ENCODE measurements at places on chromosomes 6 and 20.
A peak's percentile ranks its signal among the peaks of the same experiment; 100 is the strongest.

GRCh38 chr6:144418959-144419545, 133.9 kb downstream of the UTRN start:
- DNase-seq = no peak

- DNase-seq = no peak
Measured at GRCh38 chr20:52619671-52620070, 352.5 kb upstream of the TSHZ2 start.

GRCh38 chr6:13917141-13917540, 7.6 kb upstream of the RNF182 start:
- DNase-seq = no peak

DNA sequence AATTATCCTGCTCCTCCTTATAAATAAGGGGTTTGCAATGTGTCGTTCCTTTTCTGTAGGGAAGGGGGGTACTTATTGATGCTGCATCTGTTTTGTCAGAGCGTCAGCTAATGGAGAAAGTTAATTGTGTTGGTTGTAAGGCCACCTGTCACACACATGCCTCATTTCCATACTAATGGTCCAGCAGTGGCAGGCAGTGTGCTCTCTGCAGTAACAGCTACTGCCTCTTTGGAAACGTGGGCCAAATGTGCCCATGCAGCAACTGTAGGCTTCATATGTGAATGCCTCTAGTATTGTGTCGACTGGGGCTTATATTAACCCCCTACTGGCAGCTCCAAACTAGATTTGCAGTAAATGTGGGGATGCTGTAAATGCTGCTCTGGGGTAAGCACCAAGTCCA, 56.3 kb upstream of the OLIG3 start:
- no peak for DNase-seq

GRCh38 chr6:123053602-123054225, 57.7 kb downstream of the CLVS2 start:
- no peak for DNase-seq

GRCh38 chr20:56810141-56810540, 181.0 kb downstream of the TFAP2C start:
- DNase-seq = no peak

DNA sequence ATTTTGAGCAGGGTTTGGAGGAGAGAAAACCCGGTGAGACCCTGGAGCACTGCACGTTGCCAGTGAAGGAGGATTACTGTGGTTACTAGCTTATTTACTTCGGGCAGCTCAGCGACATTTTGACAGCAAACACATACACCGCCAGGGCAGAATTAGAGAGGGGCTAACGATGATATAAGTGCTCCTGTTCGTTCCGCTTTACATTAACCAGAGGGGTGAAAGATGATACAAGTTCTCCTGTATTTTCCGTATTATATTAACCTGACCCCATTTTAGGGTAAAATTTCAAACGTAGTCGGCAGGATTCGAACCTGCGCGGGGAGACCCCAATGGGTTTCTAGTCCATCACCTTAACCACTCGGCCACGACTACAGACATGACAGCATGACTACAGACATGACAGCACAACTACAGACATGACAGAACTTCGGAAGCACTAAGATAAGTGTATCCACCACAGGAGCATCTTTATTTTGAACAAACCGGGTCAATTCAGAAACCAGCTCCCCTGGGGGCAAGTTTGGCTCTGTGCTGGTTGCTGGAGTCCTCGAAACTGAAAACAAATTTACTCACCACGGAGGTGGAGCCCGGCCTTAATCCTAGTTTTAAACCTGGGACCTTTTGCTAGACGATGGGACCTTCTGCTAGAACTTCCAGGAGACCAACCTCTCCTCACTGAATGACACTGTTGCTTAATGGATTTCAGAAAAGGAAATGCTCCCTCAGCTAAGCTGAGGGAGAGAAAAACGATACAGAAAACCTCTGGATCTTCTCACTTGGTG, 80.4 kb upstream of the ZNF184 start:
- no peak for DNase-seq

- peak; percentile 71 for DNase-seq
Measured at GRCh38 chr6:141580988-141581552, 551.7 kb upstream of the GJE1 start.

DNA sequence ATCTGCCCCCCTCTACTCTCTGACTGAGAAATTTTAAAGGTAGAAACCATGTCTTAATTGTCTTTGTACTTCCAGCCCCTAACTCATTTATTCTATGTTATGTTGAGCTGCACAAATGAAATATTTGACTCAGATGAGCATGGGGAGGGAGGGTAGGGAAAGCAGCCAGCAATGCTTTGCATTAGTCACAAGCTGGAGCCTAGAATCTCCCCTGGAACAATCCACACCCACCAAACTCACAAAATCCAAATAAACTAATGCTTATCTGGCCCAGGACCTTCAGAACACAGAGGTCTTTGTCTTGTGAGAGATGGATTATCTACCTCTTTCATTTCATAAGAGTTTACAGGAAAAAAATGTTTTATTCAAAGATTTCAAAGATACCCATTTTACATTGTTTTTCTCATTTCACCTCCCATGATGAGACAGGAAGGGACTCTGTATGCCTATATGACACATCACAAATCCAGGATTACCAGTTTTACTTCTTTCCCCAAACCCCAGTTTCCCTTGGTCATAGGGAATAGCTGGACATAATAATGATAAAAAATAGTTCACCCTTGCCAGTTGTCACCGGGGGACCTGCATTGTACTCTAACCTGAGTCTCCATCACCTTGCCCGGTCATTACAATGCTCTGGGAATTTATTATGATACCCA, 466.9 kb downstream of the KIF16B start:
- DNase-seq = peak; percentile 51

- no peak for DNase-seq
Measured at GRCh38 chr6:51568771-51569170, 518.6 kb downstream of the PKHD1 start.

DNA sequence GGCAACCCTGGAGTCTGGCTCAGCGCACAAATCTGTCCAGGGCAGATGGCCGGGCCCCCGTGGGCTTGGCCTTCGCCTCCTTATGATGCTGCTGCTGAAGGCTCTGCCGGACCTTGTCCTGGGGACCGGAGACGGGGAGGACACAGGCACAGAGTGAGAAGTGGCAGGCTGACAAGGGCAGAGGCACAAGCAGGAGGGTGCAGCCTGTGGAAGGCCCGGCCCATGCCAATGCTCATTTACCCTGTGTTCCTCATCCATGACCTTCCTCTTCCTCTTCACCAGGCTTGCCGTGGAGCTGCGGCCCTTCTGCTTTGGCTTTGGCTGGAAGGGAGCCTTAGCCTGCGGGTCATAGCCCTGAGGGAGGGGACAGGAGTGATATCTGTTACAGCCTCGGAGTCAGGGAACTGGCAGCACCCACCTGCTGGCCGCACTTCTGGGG, 2.4 kb downstream of the B3GALT4 start:
- no peak for DNase-seq

DNA sequence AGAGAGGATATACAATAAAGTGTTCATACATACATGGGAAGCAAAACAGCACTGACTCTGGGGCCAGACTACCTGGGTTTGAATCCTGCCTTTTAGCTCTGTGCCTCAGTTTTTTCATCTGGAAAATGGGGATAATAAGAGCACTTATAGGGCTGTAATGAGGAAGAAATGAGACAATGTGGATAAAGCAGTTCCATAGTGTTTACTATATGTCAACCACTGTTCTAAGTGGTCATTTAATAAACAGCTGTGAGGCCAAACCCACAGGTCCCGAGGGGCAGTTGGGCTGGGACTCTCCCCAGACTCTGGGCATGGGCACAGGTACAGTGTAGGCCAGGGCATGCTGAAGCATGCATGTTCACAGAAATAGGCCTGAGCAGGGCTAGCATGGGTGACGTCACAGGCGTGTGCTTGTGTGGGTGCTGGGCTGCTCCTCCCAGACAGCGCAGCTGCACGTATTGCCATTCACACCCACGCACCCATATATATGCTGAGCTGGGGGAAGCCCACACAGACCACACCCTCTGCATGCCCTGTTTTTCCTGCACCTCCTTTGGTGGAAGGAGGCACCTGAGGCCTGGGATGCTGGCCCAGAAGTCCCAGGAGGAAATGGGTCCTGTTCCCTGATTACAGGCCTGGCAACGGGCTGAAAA, 3.5 kb upstream of the PLCG1 start:
- DNase-seq = no peak

DNA sequence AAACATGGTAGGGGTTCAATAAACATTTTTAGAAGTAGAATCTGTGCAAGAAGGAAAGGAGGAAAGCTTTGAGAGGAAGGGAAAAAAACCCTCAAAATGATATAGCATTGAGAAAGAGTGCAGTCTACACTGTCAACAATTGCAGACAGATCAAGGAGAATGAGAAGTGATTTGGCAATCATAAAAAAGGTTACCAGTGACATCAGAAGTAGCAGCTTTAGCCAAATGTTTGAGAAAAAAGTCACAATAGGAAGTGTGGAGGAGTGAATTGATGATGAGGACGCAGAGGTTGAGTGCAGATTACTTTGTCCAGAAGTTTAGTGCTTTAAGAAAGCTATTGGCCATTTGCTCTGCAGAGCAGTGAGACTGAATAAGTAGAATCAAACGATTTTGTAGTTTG, 155.0 kb downstream of the GJA1 start:
- DNase-seq = no peak

- DNase-seq = no peak
Measured at GRCh38 chr20:48765359-48765758, 62.4 kb downstream of the PREX1 start.

DNA sequence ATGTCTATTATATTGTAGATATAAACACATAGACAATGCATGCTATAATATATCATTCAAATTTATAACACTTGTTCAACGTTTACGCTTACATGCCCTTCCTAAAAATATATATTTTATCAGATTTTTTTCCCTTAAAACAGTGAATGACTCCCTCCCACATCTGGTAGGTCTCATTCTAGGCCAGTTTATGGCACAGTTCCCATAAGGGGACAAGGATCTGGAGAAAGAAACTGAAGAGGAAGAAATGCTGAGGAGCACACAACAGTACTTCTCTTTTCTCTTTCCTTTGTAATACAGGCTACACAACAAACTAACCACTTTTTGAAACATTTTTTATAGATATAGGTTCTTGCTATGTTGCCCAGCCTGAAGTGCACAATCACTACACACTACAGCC, 48.6 kb upstream of the RCAN2 start:
- DNase-seq = no peak

GRCh38 chr6:166567107-166567506, 19.4 kb downstream of the RAMACL start:
- peak; percentile 89 for DNase-seq

DNA sequence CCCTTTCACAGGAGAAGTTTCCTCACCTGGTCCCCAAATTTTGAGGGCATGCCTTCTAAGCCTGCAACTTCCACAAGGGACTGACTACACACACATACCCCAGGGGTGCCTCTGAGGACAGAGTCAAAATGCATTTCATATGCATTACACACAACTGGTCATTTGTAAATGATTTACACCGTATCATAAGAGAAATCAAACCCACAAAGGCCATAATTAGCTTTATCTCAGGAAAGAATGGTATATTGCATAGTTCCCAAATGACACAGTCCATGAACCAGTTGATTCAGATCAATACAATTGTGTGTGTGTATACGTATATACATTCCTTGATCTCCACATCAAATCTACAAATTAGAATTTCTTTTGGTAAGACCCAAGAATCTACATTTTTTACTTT, 203.3 kb upstream of the PRDM1 start:
- DNase-seq = no peak

- DNase-seq = no peak
Measured at GRCh38 chr6:37277001-37277409, 19.1 kb upstream of the TMEM217 start.

DNA sequence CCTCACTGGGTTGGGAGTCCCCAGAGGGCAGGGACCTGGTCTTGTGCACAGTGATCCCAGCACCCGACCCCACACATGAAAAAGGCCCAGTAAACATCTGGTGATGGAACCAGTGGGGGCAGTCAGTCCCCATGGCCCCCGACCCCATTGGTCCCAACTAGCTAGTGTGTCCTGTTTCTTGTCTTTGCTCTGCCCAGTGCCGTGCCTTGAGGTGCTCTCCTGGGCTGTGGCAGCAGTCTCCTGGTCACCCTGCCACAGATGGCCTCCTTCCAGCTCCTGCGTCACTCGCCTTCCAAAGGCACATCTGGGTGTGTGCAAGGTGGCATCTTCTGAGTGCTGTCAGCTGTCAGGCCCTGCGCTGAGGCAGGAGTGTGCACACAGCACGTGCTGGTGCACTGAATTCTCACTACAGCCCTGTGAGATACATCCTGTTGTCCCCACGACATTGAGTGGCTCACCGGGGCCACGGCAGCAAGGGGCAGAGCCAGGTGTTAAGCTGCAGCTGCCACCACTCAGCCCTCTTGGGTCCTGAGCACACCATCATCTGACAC, 3.9 kb downstream of the NPEPL1 start:
- DNase-seq = no peak

- no peak for DNase-seq
Measured at GRCh38 chr6:74050921-74051320, 354.9 kb downstream of the CD109 start.

DNA sequence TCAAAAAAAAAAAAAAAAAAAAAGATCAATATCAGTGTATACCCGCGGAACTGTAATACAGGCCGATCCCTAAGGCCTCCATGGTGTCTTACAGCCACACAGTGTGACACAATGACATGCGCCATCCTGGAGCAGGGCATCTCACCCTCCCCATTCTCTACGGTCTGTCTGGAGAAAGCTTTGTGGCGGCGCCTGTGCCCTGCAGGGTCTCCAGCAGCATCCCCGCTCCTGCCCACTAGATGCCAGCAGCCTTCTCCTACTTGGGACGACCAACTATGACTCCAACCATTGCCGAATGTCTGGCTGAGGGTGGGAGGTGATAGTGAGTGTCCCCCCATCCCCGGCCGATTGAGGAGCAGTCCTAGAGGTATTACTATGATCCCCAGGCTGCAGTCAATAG, 558.8 kb upstream of the AGPAT4 start:
- no peak for DNase-seq

GRCh38 chr6:168196385-168196860, 117.4 kb upstream of the FRMD1 start:
- no peak for DNase-seq

GRCh38 chr6:41446132-41446531, 100.0 kb upstream of the FOXP4 start:
- DNase-seq = no peak

Data from AG08395 (cell line).